H1 (cell line): ENCODE measurements at places on chromosomes 2 and 18.

- no peak for DNase-seq
These were observed 805 bp upstream of the TNFRSF11A start for GRCh38 chr18:62324181-62324828.

DNA sequence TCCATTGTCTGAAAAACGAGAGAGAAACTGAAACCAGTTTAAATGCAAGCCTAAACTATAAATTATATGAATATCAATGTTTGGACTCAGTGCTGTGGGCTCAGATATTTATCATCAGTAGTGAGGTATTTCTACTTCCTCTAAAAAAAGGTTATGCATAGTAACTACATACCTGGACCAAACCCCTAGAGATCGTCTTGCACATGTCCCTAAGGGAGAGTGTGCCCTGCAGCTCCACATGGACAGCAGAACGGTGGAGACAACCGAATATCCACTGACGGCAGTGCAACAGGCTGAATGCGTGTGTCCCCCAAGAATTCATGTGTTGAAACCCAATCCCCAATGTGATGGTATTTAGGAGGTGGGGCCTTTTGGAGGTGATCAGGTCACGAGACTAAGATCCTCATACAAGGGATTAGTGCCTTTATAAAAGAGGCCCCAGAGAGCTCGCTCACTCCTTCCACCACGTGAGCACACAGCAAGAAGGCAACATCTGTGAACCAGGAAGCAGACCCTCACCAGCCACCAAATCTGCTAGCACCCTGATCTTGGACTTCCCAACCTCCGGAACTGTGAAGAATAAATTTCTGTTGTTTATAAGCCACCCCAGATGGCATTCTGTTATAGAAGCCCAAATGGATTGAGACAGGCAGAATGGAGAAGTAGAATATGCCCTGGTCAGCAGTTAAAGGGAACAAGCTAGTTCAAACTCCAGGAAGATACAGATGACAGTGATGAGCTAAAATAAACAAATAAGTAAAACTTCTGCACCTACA is 208.4 kb downstream of the ANAPC1 start:
- DNase-seq: no peak

GRCh38 chr18:58417752-58418151 is 211.1 kb downstream of the ALPK2 start:
- no peak for DNase-seq

DNA sequence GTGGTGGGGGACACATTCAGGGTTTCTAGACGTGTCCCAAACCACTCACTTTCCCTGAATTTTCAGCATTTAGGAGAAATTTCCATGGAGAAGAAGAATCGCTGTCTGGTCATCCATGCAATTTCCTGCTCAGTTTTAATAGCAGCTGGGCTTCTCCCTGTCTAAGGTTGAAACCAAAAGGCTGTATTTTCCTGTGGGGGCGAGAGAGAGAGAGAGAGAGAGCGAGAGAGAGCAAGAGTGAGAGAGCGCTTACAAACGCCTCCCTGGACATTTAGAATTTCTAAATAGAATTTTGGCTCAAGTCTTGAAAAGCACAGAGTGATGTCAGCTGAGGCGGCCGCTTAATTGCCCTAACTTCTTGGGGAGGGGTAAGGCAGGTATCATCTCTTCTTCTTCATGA is 110.8 kb downstream of the SETBP1 start:
- DNase-seq: no peak

DNA sequence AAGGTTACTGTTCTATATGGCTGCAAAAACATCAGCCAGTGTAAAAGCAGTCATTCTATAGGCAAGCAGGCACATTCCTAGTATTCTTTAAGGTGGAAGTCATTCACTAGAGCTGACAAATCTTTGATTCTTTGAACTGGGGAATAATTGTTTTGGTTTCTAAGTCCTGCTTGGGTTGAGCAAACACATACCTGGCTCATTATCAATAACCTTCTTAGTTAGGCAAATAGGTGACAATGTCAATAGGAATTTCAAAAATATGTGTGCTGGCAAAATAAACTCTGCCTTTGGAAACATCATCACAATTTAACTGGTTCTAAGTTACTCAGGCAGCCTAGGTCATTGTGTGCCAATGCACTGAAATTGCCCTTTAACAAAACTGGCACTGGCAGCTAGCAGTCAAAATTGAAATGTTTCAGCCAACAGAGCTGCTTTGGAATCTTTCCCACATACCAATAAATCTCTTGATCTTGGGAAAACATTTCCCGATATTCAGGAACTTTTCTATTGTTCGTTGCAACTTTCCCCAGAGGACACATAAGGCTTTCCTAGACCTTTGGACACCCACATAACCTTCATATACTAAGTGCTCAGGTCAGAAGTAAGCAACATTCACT is 402.0 kb upstream of the MMADHC start:
- DNase-seq: no peak

DNA sequence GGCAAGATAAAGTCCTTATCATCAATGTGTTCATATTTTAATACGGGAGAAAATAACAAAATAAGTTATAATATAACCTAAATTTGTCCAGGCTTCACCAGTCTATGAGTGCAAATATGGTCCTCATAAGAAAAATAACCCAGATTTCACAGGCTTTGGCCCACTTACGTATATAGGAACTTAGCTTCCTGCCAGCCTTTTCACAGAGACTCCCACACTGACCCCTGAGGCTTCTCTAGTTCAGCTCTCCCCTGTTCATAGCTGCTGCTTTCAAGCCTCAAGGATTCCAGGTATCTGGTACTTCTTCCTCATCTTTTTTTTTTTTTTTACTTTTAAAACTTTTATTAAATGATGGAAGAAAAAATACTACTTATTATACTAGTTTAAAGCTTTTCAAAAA is 74.9 kb upstream of the PELI1 start:
- DNase-seq: no peak

DNA sequence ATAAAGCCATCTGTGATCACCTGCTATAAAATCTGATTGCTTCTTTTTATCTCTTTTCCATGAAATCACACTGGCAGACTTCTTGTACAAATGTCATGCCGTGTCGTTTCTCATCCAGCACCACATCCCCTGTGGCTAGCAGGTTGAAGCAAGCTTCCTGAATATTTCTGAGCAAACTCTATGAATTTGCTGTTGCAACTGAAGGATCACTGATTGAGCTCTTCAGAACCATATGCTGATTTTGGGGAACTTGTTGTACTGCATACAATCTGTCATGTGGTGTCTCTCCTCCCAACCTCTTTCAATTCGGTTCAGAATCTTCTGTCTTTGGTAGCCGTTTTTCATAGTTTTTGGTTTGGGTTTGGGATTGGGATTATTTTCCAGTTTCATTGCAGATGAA is 57.7 kb upstream of the RBMS1 start:
- no peak for DNase-seq

DNA sequence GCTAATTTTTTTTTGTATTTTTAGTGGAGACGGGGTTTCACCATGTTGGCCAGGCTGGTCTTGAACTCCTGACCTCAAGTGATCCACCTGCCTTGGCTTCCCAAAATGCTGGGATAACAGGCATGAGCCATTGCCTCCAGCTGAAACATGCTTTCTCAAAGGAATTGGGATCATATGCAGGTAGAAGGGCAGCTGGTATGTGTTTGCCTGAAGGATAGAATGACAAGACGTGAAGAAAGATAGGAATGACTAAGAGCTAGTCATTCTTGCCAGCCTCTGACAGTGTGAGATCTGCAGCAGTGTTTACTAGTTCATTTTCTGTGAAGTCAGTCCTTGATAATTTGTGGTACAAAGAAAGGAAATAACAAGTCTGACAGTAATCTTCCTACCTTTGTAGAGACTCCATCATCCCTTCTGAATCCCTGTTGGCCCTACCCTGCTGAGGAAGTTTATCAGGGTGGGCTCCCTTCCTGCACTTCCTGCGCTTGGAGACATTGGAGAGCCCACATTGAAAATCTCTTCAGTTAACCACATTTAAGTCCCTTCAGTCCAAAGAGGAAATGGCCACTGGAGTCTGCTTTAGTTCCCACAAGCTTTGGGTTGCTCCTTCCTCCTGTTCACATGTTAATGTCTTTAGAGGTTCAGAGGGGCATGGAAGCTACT is 14.7 kb downstream of the CFLAR start:
- no peak for DNase-seq

DNA sequence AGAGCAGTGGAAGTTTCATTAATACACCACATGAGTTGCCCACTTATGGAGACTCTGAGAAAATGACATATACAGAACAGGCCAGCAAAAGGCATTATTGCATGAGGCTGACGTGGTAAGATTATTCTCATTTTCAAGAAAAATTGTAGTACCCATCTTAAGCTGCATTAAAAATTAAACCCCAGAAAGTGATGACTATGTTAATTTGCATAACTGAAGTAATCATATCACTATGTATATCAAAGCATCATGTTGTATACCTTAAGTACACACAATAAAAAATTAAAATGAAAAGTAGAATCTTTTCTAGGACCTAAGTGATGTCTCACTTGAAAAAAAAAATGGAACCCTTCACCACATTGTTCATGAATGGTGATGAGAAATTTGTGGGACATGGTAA is 32.0 kb downstream of the DNAH6 start:
- DNase-seq: no peak

- DNase-seq: no peak
These were observed 2.9 kb upstream of the CNOT11 start for GRCh38 chr2:101249826-101250225.

- DNase-seq: no peak
These were observed 138.0 kb downstream of the AKAIN1 start for GRCh38 chr18:5058768-5059695.

DNA sequence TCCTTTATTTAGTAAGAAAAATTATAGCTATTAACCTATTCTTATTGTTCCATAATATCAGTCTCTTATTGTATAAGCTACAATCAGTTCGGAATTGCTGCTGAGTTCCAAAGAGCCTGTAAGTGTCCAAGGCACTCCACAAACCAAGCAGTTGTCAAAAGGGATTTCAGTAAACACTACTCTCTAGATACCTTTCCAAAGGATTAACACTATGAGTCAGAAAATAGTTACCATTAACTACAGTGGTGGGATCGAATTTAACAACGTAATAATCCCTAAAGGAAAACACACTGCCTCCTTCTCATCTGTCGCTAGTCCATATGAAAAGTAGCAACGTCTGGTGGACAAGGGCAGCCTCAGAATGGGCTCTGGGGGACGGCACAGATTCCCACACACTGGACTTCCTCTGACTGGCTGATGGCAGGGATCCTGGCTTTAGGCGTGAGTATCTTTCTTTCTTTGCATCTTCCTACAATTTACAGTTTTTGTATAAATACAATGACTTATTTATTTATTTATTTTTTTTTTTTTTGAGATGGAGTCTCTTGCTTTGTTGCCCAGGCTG is 8.8 kb downstream of the TGFBRAP1 start:
- no peak for DNase-seq

- DNase-seq: no peak
These were observed 23.4 kb upstream of the CERS6 start for GRCh38 chr2:168432565-168433186.

DNA sequence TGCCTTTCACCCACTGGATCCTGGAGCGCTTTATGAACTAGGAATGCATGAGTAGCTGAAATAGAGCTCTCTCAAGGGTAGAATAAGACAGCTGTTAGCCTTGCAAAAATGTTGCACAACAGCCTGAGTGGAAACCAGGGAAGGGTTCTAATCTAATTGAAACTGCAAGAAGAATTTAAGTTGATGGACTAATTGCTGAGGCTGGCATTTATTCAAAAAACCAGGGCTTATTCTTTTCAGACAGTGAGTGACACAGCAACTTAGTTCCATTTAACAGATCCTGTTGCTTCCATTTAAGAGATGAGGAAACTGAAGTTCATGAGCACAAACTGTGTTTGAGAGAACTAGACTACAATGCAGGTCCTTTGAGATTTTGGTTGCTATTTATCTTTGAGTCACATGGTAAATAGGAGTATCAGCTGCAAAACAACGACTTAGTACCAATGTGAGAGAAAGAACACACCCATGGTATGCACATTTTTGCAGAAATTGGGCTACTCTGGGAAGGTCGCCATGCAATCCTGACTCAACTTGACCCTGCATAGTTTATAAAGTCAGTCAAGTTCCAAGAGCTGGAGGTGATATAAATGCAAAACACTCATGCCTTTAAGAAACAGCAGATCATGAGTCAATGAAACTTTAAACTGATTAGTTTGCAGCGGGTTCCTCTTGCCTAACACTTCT is 76.4 kb upstream of the PARD3B start:
- DNase-seq: no peak

DNA sequence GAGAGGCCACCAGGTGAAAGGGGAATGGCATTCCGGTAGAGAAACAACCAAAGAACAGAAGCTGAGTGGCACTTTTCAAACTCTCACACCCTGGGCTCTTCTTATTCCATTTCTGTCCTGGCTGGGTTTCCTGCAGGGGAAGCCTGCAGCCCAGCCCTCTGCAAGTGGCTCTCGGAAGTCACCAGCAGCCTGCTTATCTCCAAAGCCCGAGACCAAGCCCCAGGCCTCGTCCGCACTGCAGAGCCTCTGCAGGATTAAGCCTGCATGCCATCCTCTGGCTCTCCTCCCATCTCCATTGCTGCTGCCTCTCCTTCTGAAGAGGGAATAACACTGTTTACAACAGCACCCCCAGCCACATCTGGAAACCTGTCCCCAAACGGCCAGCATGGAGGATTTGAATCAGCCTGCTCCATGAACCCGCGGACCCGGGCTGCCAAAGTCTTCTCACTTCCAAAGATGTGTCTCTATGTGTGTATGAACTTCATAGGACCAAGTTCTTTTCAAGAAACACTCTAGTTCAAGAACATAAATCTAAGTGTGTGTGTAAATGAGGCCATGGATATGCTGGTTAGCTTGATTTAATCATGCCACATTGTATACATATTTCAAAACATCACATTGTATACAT is 54.2 kb downstream of the DIPK1C start:
- DNase-seq: no peak

DNA sequence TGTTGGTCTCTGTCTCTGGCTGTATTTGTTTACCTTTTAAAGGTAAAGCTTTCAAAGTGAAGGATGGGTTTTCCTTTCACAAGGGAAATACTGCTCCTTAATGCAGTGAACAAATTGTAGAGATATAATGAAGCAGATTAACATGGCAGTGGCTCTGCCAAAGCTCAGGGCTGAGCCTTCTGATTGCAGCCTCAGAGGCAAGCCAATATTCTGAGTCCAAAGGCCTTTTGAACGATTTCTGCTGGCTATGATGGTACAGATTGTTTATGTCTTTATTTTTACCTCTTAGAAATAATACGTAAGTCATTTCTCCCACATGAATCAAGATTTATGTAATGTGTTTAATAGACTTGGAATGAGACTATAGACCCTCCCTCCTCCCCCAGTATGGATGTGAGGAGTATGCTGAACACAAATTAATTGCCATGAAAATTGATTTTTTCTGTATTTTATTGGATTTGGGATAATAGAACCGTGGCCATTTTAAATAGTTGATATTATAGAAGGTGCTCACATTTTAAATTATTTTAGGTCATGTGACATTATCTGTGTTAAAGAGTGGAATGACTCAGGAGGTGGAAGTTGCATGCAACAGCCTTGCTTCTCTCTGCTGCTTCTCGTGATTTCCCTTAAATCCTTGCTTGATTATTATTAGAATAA is 772 bp downstream of the SCN2A start:
- DNase-seq: no peak

- DNase-seq: no peak
These were observed 584.6 kb upstream of the ACVR2A start for GRCh38 chr2:147260241-147260640.
